ENCODE measurements at places on chromosomes 4 and X.

DNA sequence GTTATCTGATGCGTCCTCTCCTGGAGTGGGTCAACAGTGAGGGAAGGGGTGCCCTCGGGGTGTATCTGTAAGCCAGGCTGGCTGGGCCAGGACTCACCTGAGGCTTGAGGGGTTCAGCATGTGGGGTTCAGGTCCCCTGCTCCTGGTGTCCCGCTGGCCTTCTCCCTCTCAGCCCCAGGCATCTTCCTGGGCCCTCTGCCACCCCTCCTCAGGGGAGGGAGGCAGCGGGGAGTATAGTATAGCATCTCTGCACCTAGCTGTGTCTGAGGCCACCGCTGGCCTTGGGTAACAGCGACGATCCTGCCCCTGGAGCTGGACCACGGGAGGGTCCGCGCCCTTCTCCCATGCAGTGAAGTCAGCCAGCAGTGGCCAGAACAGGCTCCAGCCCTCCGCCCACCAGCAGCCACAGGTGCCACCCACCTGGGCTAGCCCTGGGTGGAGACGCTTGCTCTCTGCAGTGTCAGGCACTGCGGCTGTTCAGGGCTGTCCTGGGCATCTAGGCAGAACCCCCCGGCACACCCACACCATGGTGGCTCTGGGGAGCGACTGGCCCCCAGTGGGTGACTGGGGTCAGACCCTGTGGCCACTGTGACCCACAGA lies 110.7 kb upstream of the NKX1-1 start:
- no peak for DNase-seq

DNA sequence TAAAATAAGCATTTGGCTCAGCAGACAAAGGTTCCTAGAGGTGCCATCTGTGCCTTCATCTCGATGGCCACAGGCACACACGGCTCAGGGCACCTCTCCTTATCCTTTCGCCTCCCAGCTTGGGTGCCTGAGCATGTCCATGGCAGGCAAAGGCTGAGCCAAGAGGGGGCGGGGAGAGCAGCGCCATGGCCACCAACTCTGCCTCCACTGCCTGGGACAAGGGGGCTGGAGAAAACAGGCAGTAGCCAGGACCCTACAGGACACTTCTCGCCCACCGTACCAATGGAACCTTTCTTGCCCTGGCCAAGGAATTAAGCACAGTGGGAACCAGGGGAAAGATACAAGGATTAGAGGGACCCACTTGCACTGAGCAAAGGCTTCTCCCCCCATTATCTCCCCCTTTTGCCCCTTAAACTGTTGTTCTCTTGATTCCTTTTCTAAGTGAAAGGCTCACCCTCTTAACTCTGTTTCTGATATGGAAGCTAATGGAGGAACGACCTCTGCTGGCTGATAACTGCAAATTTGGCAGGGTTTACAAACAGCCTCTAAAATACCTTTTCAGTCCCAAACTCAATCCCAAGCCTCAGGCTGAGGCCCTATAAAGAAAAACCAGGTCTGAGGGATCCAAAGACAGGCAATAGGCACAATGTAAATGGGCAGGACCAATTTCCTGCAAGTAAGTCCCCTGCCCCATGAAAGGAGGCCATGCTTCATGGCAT lies 335.2 kb downstream of the ADAM29 start:
- no peak for DNase-seq

- DNase-seq, result no peak
These were observed 25.6 kb upstream of the DAPP1 start for GRCh38 chr4:99790796-99791617.

DNA sequence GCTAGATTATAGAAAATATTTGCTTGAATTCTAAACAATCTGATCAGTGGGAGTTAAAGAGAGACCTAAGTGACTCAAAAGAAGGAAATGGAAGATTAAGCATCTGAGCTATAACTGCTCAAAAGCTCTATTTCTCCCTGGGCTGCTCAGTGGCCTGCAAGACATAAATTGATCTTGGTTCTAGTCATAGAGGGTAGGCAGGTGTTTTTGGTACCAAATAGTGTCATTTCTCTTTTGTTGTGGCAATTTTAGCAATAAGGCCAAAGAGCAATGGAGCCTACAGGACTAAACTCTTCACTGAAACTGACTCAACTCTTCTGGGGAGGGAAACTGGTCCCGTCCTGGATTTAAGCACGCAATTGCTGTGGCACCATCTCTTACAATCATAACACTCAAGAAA lies 33.9 kb upstream of the BMP2K start:
- DNase-seq, result no peak

DNA sequence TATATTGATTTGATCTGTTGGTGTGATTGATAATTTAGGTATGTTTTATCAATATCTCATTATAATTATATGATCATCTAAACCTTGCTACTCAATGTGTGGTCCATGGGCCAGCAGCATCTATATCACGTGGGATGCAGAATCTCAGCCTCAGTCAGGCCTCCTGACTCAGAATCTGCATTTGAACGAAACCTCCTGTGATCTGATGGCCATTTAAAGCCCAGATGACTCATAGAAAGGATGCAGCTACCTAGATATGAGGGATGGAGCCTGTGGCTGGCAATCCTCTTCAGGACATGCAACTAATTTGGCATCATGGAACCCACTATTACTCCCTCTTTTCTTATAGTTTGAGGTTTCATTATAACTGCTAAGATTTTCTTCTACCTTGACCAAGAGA lies 11.3 kb upstream of the CHRNA9 start:
- DNase-seq, result no peak

GRCh38 chrX:111671668-111672067 lies 9.3 kb upstream of the ALG13 start:
- DNase-seq, result no peak

DNA sequence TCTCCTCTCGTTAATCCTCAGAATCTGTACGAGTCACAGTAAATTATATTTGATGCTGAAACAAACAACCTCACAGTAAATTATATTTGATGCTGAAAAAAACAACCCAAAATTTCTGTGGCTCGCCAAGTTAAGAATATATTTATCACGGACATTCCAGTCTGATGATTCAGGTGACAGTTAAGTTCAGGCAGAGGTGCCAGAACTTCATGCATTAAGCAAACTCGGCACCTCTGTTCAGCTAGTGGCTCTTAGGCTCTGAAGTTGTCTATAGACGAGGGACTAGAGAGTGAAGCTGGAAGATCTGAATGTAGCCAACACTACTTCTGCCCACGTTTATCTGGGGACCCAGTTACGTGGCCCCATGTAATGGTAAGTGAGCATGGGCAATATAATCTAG lies 132.2 kb upstream of the AGA start:
- no peak for DNase-seq

DNA sequence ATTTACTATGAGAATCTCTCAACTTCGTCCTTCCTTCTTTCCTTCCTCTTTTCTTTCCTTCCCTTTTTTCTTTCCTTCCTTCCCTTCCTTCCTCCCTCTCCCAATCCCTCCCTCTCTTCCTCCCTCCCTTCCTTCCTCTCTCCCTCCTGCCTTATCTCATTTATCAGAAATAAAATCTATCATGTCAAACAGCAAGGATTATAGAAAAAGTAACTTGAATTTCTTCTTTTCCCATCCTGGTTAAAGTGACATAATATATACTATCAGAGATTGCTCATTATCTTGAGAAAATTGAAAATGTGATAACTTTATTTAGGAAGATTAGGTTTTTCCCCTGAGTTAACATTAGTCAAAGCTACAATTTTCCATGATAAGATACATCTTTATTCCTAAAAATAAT lies 5.6 kb downstream of the TIGD4 start:
- no peak for DNase-seq

DNA sequence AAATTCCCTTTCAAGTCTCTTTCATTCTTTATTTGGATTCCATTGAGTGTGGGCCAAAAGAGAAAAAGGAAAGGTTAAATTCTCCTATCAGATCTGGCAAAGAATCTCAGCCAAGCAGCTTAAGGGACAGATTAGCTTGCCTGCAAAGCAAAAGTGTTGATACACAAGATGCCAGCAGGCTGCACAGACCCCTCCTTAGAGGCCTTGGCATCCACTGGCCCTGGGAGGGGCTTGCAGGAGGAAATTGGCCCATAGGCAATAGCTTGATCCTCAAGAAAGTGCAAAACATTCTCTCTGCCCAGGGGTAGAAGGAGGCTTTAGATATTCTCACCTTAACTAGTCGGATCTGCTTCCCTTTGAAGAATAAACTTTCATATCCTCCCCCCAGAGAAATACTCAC lies 300.4 kb upstream of the CPEB2 start:
- DNase-seq, result no peak

- DNase-seq, result no peak
These were observed 32.3 kb upstream of the CXCL8 start for GRCh38 chr4:73707918-73708577.

GRCh38 chrX:111100191-111100590 lies 4.2 kb downstream of the PAK3 start:
- DNase-seq, result peak; percentile 48

- DNase-seq, result no peak
These were observed 637.8 kb upstream of the ADGRL3 start for GRCh38 chr4:60562334-60562733.

DNA sequence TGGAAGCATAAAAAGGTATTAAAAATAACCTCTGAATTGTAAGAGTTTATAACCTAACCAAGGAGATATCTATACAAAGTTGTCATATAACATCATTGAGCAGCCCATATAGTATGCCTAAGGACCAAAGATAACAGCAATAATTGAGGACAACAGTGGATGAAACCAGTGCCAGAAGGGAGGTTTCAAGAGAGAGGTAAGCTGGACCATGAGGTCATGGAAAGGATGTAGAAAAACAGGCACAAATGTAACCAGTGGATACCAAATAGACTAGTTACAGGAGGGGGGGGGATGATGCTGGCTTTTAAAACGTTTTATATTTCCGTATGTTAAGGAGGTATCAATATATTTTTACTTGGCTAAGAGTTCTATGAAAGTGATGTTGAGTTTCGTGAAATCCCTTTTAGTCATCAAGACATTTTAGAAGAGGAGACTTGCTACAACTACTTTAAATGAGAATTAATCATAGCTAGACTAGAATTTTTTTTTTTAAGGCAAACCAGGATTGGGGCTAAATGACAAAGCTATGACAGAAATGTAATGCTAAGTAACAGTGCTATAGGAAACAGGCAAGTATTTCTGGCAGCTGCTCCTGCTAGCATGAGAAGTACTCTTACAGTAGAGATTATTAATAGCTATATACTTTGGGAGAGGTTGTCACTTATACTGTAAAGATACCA lies 161.1 kb downstream of the FBXW7 start:
- DNase-seq, result no peak

DNA sequence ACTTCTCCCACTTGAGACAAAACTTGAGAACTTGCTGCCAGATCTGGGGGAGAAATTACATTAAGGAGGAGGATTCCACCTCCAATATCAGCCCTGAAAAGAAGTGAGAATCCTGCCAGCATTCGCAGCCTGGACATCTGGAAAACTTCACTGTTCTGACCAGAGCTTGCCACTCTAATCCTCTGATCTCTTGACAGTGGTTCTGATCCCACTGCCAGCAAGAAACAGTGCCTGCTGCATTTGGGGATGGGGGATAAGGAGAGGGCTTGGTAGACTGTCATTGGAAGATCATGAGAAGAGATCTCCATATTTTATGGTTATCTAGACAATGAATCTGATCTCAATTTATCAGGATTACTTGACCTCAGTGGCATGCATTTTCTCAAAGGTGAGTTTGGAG lies 49.8 kb upstream of the TMEM33 start:
- DNase-seq, result no peak

DNA sequence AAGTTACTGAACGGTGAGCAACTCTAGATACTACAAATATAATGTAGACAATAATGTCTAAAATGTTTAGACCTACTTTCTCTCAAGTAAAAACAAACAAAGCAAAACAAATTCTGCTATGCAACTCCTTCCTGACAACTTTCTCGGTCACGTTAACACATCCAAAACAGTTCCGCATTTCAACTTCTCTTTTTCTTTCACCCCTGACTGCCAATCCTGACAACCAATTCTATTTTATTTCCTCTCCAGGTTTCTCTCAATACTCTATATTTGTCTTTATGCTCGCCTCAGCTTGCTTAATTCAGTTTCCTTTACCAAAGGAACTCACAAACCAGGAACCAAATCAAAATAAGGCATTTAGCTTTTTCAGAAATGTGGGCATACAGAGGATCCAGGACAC lies 513.0 kb downstream of the FSTL5 start:
- peak; percentile 2 for DNase-seq

DNA sequence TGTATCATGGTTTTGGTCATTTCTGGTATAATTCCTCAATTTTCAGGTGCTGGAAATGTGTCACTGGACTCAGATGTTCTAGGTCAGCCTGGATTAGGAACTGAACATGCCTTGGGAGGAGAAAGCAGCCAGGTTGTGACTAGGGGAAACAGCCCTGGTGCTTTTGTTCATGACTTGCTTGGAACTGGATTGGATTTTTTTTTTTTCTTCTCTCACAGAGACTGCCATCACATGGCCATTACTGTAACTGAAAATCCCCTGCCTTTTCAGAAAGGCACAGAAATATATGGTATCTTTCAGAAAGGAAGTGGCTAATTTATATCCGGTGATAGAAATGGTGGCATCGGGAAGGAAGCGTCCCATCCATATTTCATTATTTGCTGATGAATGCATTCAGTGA lies 34.6 kb downstream of the SEPTIN11 start:
- DNase-seq, result peak; percentile 48

DNA sequence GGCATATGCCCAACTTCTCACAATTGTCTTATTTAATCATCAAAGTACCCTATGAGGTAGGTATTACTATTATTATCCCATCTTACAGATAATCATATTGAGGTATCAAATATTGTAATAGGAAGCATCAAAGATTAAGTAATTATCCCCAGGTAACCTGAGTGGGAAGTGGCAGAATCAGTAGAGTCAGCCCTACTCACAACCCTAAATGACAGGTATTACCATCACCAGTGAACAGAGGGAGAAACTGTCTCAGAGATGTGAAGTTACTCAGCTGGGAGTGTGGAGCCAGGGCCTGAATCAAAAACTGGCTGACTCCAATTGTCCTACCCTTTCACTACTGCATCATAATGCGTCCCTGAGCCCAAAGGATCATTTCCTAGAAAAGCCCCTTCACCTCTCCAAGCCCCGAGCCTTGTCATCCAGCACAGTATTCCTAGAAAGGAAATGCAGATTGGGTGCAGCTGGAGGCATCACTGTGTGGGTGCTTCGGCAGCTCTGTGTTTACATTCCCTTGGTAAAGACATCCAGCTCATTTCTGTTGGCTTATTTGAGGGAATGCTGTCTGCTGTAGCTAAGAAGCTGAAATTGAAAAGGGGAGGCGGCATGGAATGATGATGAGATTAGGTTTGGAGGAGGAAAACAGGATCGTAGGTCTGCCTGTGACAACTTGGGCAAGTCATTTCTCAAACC lies 72.8 kb downstream of the DHX15 start:
- no peak for DNase-seq

All from CD4-positive, alpha-beta T cell treated with Interleukin-4 for 4 hours (primary cell).